Activated CD4-positive, alpha-beta T cell treated with anti-CD3 and anti-CD28 coated beads, Interleukin-2, amount 50 U/mL, for 1 hour (primary cell): ENCODE measurements at places on chromosomes 5 and 9.

DNA sequence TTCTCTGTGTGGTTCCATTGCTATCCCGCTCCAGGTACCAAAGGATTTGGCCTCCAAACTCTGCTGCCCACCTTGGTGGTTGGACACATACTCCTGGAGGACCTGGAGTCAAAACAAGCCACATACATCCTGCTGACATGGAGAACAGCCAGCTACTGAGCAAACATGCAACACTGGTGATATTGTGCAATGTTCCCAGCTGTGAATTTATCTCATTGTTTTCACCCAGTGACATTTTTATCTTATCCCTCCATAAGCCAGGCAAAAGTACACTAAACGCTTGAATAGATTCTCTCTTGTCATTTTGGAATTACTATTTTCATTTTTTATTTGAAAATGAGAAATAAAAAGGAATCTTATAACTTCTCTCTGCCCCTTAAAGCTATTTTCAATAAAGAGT, 11.1 kb upstream of the CTSL start:
- no peak for DNase-seq

- no peak for DNase-seq
Measured at GRCh38 chr5:111756581-111757354, at the start of gene NREP. Gene NREP, minus strand, starts transcription at chr5:111757194. Its CDS starts 1,422 bp downstream, at chr5:111755772.

DNA sequence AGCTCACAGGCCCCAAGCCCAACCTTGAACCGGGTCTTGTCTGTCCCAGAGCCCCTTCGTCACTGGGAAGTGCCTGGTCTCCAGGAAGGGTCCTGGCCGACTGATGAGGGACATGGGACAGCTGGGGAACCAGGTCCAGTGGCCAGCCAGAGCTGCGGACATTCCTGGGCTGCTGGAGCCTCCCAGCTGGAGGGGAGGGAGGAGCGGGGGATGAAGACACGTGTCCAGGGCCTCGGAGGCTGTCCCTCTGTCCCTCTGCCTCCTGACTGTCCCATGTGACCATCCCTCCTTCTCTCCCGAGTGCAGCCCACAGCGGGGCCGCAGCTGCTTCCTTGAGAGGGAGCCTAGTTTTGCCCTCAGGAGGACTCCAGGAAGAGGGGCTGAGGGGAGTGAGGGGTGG, 41.7 kb upstream of the UBAC1 start:
- no peak for DNase-seq

DNA sequence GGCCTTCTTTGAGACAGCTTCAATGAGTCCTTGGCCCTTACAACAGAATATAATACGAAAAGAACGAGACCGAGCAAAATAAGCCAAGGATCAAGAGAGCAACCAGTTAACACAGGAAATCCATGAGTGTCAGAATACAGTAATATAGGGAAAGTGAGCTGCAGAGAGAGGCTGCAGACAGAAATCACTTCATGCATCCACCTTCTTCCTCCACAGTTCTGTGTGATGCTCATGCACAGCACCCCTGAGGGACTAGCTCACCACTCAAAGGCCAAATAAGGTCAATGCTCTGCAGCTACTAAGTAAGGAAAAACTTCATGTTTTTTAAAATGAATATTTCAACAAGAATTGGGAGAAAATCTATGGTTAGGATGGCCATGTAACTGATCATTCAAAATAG, 257.1 kb downstream of the MCTP1 start:
- no peak for DNase-seq

DNA sequence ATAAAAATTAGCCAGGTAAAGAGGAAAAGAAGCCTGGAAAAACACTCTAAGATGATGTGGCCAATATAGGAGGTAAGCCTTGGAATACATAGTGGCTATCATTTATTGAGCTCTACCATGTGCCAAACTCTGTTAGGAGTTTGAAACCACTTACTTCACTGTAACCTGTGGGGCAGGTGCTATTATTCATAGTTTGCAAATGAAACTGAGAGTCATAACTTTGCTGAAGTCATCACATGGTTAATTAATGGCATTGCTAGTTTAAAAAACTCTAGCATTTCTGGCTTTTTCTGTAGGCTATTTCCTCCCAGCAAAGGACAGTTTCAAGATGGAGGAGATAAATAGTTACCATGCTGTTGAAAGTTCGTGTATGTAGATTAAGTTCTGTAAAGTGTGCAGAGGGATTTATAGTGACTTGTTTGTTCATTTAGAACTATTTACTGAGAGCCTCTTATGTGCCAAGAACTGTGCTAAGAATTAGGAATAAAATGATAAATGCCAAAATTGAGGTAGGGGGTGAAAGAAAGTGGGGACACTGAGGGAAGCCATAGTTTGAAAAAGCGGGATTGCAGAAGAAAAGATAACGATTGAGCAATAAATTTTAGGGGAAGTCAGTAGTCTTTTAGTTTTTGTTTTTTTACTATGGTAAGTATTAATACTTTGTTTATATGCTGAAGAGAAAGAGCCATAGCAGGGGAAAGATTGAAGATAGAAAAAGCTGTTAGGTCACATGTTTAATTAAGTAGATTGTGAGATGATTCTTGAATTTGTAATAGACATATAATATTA, 57.2 kb downstream of the WDR70 start:
- DNase-seq: no peak

GRCh38 chr5:83035373-83036100, 41.7 kb downstream of the TMEM167A start:
- DNase-seq: no peak

GRCh38 chr9:33436445-33436844, 10.9 kb downstream of the AQP3 start:
- no peak for DNase-seq

- DNase-seq: no peak
Measured at GRCh38 chr9:120770931-120771330, 22.3 kb downstream of the FBXW2 start.

- no peak for DNase-seq
Measured at GRCh38 chr9:106383072-106383471, 479.9 kb upstream of the ZNF462 start.

DNA sequence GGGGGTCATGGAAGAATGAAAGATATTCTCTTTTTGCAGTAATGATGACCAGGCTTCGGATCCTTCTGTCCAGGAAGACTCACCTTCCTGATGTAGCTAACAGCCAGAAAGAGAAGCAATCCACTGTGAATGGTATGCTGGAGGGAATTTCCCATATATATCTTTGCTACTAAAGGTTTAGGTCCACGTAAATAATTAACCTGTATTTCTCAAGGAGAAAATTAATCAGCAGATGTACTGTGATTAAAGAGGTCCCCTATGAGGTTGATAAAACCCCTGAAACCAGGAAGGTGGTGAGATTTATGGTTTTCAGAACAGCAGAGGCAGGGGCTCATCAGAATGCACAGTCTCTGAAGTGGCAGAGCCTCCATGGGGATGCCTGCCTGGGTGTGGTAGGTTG, 11.4 kb upstream of the RAB3C start:
- DNase-seq: no peak

- no peak for DNase-seq
Measured at GRCh38 chr5:171893290-171893886, 107.8 kb downstream of the SMIM23 start.

GRCh38 chr9:121240472-121241135, 27.4 kb upstream of the GSN start:
- no peak for DNase-seq
